ENCODE measurements at places on chromosomes 5 and 9.

- DNase-seq: no peak
Measured at GRCh38 chr9:84861455-84861854, 191.9 kb downstream of the NTRK2 start.

- DNase-seq: no peak
Measured at GRCh38 chr9:107177857-107178256, 105.2 kb upstream of the RAD23B start.

DNA sequence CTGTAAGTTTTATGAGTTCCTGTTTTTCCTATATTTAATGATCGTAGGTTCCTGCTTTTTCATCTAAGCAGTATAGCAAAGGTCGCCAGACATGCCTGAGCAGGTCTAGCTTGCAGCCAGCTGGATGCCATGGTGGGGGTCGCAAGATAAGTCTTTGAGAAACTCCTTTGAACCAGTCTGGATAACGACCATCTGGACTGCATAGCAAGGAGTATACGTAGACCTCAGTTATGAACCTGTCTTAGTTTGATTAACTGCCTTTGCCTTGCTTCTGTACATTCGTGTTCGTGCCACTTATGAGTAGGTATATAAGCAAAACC is 8.4 kb upstream of the SPATA31E1 start:
- DNase-seq: no peak

DNA sequence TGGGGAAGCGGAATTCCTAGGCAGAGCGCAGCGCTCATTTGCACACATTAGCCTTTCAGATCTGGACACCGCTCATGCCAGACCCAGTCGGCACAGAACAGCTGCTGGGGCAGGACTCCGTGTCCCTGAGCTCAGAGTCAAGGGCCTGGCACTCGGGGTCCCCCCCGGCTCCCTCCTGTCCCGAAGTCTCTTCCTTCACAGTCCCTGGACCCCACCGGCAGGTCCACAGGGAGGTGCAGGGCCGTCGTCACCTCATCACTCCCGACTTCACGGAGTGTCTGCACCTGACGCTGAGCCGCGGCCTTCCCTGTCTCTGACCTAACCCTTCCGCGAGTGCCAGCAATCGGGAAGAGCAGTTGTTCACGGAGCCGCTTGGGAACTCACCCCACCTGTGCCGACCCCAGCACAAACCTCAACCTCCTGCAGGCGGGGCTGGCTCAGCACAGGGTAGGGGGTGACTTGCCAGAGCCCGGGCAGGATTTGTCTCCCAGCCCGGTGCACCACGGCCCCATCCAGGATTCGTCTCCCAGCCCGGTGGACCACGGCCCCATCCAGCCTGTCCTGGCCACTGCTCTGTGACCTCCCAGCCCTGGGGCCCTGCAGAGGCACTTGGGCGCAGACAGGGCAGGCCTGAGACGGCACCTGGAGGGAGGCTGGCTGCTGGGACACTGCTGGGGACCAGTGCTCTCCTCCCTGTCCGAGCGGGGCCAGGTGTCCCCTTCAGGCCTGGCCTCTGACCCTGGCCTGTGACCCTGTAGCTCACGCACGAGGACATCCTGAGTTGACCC is 9.9 kb upstream of the SLC9A3 start:
- DNase-seq: no peak

DNA sequence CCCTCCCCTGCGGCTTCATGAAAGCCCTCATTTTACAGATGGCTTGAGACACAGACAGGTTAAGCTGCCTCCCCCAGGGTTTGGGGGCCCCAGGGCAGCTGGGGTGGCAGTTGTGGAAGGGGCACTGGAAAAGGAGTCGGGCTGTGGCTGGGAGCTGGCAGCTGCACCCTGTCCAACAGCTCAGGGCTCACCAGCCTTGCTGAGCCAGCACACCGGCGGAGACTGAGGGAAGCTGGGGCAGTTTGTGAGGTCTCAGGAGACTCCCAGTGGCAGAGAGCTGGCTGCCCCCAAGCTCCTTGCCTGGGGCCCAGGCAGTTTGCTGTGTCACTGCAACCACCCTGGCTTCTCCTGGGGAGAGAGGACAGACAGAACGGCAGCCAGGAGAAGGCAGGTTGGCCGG is 34.8 kb upstream of the RAPGEF1 start:
- no peak for DNase-seq

Data from RPMI7951 (cell line).